ENCODE measurements at places on chromosomes 13 and 19.
A peak's percentile ranks its signal among the peaks of the same experiment; 100 is the strongest.

DNA sequence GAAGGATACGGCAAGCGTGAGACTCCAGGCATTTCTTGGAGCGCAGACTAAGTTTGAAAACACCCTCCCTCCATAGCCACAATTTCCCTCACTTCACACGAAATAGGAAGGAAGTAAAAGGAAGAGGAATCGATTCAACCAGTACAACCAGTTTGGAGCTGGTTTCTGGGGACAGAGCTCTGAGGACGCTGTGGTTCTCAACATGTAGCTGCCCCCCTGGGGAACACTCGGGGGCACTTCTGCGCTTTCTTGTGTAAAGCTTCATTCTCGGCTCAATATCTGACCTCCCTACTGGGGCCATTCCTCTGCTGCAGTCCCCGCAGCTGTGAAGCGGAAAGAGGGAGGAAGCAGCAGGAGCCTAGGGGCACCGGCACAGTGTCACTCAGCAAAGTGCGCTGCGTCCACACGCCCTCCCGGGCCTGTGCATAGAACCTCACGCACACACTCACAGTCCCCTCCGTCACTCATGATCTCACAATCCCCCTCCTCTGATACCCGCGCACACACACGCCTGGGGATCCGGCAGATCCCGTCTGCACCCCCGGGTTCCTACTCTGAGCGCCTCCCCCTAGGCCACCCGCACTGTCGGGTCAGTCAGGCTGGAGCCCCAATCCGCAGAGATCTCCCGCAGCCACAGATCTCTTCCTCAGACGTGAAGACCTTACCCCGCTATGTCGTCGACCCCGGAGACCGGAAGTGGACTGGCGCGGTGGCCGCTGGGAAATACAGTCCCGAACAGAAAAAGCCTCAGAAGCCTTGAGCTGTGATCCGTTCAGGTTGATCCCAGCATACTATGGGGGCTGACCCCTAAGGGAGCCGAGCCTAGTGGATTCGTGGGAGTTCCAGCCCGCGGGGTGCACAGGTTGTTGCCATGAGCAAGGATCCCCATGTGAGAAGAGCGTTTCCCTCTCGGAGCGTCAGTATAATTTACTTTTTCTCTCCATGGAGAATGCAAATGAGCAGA is at the start of gene ZNF780A:
ZNF780A (minus strand) TSS at position 703 of the 964 bp plus-strand sequence. CDS start 6,190 bp downstream, outside the sequence.
- peak; percentile 75 for DNase-seq

GRCh38 chr13:94400874-94401273 is 78.6 kb downstream of the DCT start:
- DNase-seq: no peak

DNA sequence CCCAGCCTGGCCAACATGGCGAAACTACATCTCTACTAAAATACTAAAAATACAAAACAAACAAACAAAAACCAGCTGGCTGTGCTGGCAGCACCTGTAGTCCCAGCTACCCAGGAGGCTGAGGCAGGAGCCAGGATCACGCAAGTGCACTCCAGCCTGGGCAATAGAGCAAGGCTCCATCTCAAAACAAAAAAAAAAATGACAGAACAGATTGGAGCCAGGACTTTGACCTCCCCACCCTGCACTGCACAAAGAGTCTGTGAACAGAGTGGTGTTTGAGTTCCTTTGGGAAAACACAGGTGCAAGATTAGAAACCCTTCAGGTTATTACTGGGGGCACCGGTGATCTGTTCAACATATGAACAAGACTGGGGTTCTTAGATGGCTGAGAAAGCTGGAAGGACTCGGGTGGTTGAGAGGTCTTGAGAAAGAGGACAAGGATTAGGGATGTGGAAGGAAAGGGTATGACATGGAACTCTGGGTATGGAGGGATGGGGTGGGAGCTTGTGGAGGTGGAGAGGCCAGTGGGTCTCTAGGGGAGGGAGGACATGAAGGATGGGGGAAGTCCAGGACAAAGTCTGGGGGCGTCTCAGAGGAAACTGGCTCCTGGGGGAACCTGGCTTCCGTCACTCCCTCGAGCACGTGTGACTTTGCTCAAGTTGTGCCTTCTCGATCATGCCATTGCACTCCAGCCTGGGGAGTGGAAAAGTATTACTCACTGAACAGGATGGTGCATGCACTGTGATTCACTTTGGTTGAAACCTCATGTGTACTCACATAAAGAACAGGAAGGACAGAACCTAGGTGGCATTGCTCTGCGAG is 25.9 kb downstream of the RCN3 start:
- DNase-seq: peak; percentile 62

GRCh38 chr13:59721926-59722910 is 441.5 kb downstream of the DIAPH3 start:
- no peak for DNase-seq

- DNase-seq: no peak
These were observed 6.1 kb upstream of the GGACT start for GRCh38 chr13:100594731-100595130.

DNA sequence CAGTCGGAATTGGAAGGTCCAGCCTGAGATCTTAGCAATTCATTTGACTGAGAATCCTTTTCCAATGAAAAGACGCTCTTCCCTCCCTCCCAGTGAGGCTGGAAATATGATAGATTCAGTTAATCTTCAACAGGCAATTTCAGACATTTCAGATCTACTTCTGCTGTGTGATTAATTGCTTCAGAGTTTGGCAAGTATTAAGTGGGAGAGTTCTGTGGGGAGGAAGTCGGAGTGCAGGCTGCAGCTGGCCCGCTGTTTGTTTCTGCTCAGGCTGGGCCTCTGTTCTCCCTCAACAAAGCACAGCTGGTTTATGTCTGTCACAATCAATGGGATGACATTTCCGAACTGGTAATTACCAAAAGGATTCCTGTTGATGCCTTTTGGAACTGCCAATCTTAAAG is 178.2 kb downstream of the NDFIP2 start:
- DNase-seq: no peak

DNA sequence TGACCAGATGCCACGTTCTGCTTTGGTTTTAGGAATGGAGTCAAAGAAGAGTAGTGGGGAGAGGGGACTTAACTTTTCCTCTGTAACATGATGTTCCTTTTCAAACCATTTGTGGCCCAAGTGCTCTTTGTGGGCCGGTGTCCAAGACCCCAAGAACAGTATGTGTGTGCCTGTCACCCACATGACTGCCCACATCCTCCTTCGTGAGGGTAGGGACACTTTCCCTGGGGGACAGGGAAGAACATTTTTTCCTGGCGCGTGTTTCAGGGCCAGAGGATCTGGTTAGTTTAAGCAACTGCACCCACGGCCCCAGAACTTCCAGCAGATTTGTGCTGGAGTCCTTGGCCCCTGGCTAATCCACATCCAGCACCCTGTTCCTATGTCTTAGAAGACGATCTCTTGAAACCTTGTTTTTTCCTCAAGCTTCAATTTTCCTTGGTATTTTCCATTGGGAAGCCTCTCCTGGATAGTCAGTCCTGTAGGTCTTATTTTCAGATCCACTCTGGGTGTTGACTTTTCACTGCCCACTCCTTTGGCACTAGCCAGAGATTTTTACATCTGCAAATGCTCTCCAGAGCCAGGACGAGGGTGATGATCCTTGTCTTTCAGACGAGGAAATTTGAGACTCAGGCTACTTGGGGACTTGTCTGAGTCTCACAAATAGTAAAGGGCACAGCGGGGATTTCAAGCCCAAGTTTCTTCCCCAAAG is 10.8 kb upstream of the CCDC97 start:
- no peak for DNase-seq

DNA sequence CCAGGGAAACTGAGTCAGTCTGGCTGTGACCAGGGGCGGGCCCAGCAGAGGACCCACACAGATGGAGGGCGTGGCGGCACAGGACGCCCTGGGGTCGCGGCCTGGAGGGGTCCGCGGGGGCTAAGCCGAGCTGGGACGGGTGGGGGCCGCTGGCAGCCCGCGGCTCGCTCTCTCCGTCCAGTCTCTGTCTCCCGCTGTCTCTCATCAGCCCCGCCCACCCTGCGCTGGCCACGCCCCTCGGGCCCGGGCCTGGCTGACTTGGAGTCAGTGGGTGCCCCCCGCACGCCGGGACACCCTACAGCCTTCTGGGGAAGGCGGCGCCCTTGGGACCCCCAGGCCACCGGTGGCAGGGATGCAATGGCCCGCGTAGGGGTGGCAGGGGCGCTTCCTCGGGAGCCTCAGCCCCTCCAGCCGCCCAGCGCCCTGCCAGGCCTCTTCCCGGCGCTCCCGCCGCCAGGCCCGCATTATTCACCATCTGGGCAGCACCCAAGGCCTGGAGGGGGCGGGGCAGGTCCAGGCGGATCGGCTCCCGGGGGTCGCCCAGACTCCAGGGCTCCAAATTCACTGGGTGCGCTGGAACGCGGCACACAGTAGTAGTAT is at the start of gene TBXA2R:
TBXA2R (minus strand) TSS at position 186 of the 600 bp plus-strand sequence. CDS start 6,241 bp downstream, outside the sequence.
- DNase-seq: peak; percentile 95

GRCh38 chr13:113125506-113126264 is 3.1 kb downstream of the F10 start:
- DNase-seq: no peak

DNA sequence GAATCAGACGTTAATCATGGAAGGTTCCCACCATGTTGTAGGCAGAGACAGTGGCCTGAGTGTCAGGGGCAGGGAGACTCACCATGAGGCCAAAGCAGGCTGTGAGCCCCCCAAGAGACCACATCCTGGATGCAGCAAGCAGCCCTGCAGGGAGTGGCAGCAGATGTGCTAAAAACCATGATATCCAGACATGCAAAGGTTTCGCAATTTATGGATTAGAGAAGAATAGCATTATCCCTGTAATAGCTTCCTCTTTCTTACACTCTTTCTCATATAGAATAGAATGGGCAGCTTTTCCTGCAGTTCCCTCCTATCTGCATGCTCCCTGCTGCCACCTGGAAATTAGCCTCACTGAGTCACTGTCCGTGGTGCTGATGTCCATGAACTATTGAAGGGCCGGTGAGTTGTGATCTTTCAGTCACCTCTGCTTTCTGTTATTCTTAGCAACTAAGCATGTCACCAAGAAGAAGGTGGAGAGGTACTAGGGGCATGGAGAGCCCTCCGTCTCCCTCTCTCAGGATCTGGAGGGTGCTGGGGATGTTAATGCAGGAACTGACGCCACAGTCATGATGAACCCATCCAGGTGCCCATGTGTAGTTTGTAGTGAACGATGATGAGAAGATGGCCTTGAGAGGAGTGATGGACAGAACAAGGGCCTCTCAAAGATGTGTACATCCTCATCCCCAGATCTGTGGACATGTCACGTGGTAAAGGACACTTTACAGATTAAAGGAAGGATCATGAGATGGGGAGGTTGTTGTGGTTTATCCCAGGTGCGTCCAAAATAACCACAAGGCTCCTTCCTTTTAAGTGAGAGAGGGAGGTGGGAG is 9.9 kb downstream of the CEACAM4 start:
- no peak for DNase-seq

DNA sequence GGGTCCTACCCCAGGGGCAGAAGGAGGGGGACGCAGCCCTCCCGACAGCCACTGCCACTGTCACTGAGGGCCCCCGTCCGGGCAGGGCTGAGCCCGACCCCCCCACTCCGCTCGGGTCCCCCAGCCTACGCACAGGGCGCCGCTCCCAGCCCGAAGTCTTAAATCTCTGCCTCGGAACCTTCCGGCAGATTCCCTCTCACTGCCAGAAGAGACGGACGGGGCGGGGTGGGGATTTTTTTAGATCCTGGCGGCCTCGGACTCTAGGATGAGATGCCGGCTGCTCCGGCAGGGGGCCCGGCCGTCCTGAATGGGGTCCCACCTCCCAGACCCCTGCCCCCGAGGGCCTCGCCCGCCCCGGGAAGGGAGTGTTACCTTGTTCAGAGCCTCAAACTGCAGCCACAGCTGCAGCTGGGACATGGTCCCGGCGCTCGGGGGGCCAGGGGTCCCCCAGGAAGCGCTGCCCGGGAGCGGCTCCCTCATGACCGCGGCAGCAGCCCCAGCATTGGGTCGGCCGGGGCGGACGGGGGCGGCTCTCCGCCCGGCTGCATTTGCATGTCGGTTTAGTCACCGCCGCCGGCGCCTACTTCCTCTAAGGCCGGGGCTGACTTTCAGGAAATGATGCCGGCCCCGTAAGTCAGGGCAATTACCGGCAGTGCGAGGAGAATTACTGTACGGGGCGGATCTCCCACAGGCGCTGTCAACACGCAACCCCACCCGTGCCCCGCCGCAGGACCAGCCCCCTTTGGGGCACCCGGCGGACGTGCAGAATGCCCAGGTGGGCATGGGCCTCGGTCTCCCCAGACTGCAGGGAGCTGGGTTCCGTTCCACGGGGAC is 28.1 kb downstream of the GPX4 start:
- peak; percentile 90 for DNase-seq

GRCh38 chr19:31175564-31176348 is 173.5 kb downstream of the TSHZ3 start:
- DNase-seq: no peak

DNA sequence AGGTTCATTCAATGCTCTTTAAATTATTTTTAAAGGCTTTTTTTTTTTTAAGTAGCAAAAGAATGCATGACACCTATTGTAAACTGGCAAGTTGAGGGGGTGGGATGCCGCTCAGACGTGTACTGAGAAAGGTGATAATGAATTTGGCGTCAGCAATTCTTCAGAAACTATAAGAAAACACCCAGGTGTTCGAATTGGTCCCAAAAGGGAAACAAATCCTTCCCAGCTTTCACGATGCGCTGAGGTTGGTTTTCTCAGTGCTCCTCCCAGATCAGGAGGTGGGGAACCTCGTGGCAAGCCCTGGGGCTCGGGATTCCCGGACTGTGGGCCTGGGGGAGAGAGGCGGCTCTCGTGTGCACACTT is 543 bp upstream of the FAM124A start:
- DNase-seq: peak; percentile 26

DNA sequence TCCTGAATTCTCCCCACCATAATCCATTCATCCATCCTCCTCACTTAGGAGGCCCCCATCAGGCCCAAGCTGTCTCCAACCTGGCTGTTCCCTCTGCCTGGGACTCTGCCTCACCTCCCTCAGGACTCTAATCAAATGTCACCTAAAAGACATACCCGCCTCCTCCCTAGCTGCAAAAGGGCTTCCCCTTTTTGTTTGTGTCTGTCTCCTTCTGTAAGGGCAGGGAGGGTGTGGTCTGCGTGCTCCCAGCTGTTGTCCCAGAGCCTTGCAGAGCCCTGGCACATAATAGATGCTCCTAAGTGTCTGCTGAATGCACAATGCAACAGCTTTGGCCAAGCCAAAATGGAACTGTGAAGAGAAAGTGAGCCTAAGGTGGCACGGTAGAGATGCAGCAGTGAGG is 4.4 kb downstream of the TRIR start:
- DNase-seq: no peak

- no peak for DNase-seq
These were observed 98.2 kb downstream of the SIPA1L3 start for GRCh38 chr19:38005224-38005614.

- DNase-seq: no peak
These were observed 367.9 kb downstream of the LIG4 start for GRCh38 chr13:107847406-107847805.
